Fibroblast of upper back skin (primary cell): ENCODE measurements at places on chromosomes 1 and 21.
A peak's percentile ranks its signal among the peaks of the same experiment; 100 is the strongest.

DNA sequence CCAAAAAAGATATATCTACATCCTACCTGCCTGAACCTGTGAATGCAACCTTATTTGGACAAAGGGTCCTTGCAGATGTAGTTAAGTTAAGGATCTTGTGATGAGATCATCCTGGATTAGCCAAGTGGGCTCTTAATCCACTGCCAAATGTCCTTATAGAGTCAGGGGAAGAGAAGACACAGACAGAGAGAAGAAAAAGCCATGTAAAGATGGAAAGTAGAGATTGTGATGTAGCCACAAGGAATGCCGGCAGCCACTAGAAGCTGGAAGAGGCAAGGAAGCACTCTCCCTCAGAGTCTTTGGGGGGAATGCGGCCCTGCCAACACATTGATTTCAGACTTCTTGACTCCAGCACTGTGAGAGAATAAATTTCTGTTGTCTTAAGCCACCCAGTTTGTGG is 16.2 kb downstream of the HSD11B1 start:
- DNase-seq = peak; percentile 20

GRCh38 chr1:198001776-198002408 is 84.7 kb downstream of the LHX9 start:
- peak; percentile 67 for DNase-seq

- peak; percentile 42 for DNase-seq
Observed at GRCh38 chr1:36411674-36412648, 14.3 kb upstream of the LSM10 start.

GRCh38 chr1:4599951-4600481 is 54.4 kb upstream of the AJAP1 start:
- DNase-seq = no peak

DNA sequence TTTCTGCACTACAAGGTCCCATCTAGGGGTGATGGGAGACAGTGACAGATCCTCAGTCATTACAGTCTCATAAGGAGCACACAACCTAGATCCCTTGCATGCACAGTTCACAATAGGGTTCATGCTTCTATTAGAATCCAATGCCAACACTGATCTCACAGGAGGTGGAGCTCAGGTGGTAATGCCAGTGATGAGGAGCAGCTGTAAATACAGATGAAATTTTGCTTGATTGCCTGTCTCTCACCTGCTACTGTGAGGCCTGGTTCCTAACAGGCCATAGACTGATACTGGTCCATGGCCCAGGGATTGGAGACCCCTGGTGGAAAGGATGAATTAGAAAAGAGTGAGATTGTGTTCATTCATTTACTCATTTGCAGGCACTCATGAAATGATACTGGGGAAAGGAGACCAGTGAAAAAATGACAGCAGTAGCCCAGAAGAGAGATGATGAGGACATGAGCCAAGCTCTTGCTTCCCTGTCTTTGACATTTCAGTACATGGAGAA is 251.6 kb upstream of the DUSP10 start:
- no peak for DNase-seq
